Suppressor macrophage (primary cell): ENCODE measurements at places on chromosomes 12 and 14.

GRCh38 chr12:2483713-2484112 lies 311.1 kb upstream of the FKBP4 start:
- DNase-seq: no peak

DNA sequence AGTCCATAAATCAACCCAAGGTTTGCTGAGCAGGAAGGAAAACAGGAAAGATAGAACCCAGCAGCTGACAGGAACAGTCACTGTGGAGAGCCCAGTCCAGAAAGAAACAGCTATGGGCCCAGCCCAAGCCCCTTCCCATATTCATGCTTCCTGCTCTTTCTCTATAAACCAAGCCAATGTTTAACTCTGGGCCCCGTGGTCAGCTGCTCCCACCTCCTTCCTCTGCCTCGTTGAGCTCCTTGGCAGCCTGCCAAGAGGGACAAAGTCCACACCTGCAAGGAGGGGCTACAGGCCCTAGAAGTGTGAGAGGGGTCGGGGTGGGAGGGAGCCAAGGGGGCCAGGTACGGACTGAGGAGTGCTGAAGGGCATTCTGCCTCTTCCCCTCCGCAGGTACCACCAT lies 10.0 kb downstream of the SLC6A13 start:
- no peak for DNase-seq

DNA sequence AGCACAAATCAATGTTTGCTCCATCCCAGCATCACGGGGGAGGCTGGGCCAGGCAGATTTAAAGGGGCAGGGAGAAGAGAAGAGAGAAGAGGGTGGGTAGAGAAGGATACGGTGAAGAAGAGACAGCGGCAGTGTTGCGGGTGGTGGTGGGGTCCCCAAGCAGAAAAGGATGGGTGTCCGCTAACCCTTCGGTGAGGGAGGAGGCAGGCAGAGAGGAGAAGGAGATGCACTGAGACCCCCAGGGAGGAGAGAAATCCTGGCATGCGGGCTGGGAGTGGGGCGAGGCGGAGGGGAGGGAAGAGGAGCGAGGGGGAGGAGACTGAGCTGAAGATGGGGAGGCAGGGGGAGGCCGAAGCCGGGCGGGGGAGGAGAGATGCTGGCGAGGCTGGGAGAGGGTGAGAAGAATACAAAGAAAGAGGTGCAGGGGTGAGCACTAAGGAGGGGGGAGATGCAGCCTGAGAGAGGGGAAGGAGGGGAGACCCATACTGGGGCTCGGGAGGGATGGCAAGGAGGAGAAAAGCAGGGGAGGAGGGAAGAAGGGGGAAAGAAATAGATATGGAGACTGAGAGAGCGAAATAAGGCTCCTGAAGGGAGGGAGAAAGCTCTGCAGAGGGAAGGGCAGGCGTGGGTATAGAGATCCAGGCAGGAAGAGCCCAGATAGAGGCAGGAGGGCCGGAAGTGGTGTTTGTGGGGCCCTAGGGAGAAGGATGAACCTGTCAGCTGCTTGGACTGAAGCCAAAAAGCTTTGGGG lies at the start of gene JPH4:
JPH4 (minus strand) TSS at position 231 of the 751 bp plus-strand sequence. CDS start 1,337 bp downstream, outside the sequence.
- DNase-seq: no peak

- DNase-seq: no peak
These were observed 39.8 kb upstream of the MEG3 start for GRCh38 chr14:100786131-100786530.

DNA sequence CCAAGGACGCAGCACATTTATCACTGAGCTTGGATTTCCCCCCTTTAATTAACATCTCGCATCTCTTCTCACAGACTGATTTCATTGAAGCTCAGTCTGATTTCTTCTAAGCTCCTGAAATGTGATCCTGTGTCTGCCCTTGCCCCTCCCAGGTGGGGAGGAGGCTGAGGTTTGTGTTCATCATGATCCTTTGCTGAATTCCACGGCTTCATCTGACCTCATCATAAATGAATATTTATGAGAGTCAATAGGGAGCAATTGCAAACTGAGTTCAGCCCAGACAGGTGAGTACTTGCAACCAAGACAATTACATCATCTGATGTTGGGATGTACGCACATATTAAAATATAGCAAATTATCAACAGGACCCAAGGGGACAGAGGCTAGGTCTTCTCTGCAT lies 72.4 kb downstream of the MAP1LC3B2 start:
- DNase-seq: no peak

- no peak for DNase-seq
These were observed 403.3 kb upstream of the PRICKLE1 start for GRCh38 chr12:42992826-42993225.

DNA sequence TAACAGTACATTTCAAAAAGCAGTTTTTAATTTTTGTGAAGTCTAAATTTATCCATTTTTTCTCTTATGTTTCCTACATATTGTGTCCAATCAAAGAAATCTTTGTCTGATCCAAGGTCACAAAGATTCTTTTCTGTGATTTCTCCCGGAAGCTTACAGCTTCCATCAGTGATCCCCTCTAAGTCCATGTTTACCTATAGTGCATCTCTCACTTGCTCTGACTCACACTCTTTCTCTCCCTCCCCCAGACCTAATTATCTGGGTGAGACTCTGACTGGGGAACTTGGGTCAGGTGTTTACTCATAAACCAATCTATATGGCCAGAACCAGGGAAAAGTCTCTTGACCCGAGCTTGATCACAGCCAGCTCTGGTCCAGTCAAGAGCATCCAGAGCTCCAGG lies 224.4 kb downstream of the SPTSSA start:
- no peak for DNase-seq

DNA sequence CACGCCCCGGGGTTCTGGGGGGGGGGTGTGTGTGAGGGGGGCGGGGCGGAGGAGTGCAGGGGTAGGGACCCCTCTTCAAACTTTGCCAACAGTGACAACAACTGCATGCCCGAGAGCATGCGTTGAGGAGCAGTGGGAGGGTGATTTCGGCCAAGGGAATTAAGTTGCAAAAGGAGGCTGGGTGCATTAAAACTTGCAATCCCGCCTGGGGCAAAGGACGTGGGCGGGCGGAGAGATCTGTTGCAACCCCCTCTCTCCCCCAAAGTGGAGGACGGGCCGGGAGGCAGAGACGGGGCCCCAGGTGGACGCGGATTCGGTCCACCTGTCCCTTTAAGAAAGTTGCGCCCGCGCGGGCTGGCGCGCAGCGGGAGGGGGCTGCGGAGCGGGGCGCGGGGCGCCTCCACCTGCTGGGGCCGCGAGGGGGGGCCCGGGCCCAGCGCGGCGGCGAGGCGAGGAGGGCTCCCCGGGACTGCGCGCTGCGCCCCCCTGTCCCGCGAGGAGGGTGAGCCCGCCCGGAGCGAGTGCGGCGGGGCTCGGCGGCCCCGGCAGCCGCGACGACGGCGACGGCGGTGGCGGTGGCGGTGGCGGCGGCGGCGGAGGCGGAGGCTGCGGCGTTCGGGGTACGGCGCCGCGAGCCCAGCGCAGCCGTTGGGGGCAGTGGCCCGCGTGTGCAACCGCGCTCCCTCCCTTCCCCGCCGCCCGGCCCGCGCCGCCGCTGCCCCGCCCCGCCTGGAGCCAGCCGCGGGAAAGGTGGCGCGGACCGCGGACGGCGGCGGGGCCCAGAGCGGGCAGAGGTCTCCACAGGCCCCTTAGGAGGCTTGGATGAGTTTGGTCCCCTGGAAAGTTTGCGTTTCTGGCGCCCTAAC lies 530 bp upstream of the FOXN4 start:
- DNase-seq: no peak

DNA sequence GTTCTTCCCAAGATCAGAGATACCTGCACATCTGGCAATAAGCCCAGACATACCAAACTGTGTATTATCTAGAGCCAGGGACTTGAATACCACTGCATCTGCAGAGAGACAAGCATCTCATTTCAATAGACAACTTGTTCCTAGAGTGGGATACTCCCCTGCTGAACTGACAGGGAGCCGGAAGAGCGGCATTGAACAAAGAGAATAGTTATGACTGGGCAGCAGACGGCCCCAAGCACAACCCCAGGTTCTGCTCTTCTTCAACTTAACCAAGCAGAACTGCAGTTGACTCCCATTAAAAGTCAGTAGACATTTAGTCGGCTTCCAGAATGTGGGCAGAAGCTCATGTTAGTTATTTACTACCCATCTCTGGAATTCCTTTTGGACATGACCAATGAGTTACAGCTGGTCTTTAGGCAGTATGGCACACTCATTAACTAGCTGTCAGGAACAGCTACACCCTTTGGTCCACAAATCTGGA lies 112.9 kb downstream of the HMGA2 start:
- DNase-seq: no peak

- DNase-seq: no peak
These were observed 44.1 kb downstream of the SMIM41 start for GRCh38 chr12:52123487-52124186.

GRCh38 chr14:62168564-62169155 lies 406.4 kb downstream of the SNAPC1 start:
- DNase-seq: no peak

GRCh38 chr14:32038876-32039275 lies 38.2 kb upstream of the ARHGAP5 start:
- DNase-seq: no peak

DNA sequence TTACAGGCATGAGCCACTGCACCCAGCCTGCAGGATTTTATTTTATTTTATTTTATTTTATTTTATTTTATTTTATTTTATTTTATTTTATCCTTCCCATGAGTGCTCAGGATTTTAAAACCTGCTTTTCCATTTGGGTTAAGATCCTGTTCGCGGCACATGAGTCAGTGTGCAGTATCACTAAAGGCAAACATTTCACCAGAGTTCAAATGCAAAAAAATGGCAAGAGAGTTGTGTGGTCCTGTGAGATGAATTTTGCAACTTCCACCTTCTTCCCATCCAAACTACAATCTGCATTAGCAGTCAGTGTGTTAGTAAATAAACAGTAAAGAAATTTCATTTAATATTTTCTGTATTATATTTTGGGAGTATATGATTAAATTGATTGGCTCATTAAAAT lies 29.0 kb downstream of the MOAP1 start:
- no peak for DNase-seq

GRCh38 chr14:68282479-68283377 lies 463.1 kb downstream of the RAD51B start:
- no peak for DNase-seq

DNA sequence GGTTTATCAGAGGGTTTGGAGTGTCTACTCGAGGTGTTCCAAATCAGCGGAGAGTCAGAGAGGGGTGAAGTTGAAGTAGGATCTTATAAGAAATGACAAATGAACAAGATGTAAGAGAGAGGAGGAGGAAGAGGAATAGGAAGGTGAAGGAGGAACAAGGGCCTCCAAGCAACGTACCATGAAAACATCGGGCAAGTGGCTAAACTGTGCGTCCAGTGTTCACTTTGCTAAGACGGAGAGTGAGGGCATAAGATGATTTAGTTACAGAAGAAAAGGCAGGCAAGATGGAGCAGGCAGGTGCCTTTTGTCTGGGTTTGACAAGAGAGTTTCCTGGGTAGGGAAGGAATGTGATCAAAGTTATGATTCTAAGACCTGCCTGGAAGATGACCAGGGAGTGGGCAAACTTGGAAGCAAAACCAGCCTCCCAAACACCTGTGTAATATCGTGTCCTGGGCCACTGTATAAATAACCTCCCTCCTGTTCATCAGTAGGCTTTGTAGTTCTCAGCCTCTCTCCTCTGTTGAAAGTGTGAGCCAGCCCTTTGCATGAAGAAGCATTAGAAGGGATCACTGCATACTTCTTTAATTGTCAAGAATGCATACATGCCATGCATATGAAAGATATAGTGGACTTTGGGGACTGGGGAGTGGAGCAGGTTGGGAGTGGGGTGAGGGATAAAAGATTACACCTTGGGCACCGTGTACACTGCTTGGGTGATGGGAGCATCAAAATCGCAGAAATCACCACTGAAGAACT lies 111.4 kb downstream of the ZFP36L1 start:
- DNase-seq: no peak

GRCh38 chr14:83828406-83828805 lies 1701.5 kb upstream of the FLRT2 start:
- no peak for DNase-seq
